Chondrocyte (in vitro differentiated cells): ENCODE measurements at places on chromosomes 16 and 17.

DNA sequence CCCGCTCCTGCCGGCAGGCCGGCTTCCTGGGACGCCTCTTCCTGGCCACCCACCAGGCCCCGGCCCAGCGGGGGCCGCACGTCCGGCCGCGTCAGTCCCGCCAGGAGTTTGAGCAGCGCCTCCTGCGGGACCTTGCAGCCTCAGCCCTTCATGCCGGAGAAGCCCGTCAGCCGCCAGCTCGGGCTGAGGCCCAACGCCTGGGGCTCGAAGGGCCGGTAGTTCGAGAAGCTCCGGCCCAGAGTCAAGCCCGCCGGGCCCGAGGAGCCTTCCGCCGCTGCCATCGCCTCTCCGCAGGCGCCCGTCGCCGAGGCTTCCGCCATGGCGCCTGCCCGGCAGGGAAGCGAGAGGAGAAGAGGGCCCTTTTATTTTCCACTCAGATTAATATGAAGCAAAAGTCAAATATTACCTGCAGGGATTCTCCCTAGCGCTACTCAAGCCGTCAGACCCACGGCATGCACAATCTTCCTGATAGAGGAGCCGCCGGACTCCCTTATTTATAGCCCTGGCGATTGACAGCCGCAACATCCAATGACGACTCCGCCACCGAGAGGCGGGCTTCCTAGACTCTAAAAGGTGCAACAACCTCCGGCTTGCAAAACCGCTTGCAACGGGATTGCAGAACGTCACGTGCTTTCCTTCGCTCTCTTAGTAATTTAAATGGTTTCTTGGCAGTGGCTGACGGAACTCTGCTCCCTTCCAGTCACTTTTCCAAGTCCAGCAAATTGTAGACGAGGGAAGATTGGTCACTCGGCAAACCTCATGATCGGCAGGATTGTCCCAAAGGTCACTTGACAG is at the start of gene SEPHS2:
Gene SEPHS2 (minus strand): TSS at position 467 of the 795 bp plus-strand sequence. CDS start 147 bp downstream, at position 320.
- peak; percentile 95 for DNase-seq

DNA sequence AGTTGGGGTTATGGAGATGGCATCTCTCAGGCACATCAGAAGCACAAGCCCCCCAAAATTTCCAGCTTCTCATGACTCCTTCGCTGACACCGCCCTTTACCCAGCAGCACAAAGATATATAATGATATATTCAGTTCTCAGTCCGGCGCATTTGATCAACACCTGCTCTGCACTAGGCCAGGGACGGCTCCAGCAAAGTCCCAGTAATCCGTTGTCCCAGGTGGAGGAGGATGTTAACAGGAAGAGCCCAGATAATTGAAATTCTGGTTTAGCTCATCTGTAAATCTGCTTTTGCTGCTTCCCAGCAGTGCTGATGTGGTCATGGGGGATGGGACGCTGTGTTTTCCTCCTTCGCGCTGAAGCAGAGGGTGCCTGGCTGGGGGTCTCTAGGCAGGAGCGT is 131.5 kb downstream of the OR1D5 start:
- no peak for DNase-seq

DNA sequence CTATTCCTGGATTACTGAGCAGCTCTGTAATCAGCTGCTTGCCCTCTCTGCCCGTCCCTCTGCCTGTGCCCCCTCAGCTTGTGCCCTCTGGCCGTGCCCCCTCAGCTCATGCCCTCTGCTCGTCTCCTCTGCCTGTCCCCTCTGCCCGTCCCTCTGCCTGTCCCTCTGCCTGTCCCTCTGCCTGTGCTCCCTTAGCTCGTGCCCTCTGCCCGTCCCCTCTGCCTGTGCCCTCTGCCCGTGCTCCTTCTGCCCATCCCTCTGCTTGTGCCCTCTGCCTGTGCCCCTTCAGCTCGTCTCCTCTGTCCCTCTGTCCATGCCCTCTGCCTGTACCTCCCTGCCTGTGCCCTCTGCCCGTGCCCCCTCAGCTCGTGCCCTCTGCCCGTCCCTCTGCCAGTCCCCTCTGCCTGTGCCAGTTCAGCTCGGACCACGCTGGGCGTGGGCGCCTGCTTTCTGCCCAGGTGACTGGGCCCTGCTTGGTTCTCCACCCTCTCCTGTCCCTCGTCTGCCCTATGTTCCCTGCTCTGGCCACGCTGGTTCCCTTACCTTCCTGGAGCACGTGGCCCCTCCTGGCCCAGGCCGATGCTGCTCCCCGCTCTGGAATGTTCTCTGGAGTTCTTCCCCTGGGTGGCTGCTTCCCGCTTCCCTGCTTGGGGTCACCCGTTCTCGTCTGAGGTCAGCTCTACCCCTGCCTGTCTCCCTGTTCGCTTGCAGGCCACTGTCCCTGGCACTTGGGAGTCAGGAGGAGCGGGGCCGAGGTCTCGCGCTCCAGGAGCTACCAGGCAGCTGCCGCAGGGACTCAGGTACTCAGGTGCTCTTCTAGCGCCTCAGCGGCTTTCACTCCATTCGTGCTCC is 63.9 kb downstream of the BANP start:
- DNase-seq: peak; percentile 75

GRCh38 chr16:51464996-51465395 is 313.9 kb upstream of the SALL1 start:
- no peak for DNase-seq

GRCh38 chr17:689556-690275 is 24.9 kb downstream of the VPS53 start:
- DNase-seq: no peak

GRCh38 chr16:30838876-30839471 is 52.0 kb upstream of the ZNF629 start:
- no peak for DNase-seq

GRCh38 chr17:61054436-61054835 is 345.2 kb upstream of the TBX2 start:
- no peak for DNase-seq

- no peak for DNase-seq
Measured at GRCh38 chr17:56478836-56479447, 114.6 kb upstream of the NOG start.

DNA sequence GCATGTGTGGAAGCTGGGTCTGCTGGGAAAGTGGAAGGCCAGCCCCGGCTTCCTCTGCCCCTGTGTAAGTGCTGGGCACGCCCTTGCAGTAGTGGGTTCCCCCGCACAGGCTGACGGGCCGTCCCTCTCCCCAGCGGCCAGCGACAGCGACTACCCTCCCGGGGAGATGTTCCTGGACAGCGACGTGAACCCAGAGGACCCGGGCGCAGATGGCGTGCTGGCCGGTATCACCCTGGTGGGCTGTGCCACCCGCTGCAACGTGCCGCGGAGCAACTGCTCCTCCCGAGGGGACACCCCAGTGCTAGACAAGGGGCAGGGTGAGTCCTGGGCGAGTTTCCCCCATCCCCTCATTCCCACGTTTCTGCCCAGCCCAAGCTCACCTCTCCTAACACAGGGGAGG is 5.5 kb downstream of the NME3 start:
- no peak for DNase-seq

- DNase-seq: peak; percentile 42
Measured at GRCh38 chr17:83186226-83186625, 106.8 kb downstream of the METRNL start.

DNA sequence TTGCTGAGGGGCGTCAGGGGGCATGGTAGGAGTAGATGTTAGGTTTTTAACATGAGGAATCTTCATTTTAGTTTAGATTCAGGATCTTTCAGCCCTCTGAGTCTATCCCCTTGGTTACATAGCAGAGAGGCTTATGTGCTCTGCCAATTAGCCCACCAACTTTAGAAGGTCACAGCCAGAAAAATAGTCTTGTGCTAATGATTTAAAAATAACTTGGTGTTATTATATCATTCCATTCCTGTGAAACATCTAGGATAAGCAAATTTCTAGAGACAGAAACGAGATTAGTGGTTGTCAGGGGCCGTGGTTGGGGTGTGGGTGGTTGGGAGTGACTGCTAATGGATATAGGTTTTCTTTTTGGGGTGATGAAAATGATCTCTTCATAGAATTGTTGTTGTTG is 183.7 kb downstream of the SNX29 start:
- DNase-seq: no peak

DNA sequence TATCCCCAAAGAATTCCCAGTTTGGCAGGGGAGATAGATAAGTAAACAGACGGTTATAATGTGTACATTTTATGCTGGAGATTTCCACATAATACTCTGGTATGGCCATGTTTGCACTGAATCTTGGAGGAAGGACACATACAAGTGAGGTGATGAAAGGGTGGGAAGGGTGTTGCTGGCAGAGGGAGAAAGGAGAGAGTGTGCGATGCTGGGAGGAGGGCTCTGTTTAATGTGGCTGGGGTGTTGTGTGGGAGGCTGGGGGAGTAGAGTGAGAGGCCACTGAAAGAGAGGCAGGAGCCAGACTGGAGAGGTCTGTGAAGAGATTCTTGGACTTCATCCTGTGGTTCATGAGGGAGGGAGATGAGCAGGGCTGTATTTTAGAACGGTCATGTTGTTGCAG is 87.6 kb downstream of the SPACA3 start:
- DNase-seq: no peak

DNA sequence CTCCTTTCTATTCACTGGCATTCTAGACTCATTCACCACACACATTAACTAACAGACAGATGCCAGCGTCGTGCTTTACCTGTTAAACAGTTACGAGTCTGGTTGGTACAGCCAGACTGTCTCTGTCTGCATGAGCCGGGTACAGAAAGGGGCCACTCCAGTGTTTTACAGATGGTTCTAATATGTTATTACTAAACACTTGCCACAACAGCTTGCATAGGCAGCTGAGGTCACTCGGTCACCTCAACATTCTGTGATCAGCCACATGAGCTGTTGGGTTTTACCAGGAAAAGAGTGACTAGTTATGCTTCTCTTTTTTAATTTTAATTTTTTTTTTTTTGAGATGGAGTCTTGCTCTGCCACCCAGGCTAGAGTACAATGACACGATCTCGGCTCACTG is 25.2 kb downstream of the CD300A start:
- no peak for DNase-seq

DNA sequence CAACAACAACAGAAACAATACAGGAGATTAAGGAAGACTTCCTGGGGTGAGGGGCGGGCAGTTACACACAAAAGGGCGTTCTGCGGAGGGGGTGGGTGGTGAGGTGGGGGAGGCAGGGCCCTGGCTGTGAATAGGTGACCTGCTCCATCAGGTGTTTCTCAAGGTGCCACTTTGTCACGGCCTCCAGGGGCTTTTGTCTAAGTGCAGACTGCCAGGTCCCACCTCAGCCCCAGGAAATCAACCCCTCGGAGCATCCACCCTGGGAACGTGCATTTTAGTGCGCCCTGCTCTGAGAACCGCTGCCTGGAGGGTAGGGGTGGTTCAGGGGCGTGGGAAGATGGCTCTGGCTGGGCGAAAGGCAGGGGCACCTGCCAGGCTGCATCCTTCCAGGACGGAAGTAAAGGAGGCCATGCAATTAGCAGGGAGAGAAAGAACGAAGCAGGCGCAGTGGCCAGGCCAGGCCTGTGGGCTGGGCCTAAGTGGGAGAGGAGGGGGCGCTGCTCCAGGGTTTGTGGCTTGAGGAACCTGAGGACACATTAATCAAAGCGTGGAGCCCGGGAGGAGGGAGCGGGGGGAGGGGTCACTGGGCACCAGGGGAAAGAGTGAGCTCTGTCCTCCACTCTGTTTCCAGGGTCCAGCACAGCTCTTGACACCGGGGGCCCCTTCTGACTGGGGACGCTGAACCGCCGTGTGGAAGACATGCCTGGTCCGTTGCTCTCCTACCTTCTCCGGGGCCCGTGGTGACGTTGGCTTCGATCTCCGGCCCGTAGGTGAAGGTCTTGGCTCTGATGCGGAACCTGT is 49.4 kb upstream of the CDC42EP4 start:
- no peak for DNase-seq

- no peak for DNase-seq
Measured at GRCh38 chr17:20235747-20236146, 226.6 kb downstream of the SPECC1 start.

DNA sequence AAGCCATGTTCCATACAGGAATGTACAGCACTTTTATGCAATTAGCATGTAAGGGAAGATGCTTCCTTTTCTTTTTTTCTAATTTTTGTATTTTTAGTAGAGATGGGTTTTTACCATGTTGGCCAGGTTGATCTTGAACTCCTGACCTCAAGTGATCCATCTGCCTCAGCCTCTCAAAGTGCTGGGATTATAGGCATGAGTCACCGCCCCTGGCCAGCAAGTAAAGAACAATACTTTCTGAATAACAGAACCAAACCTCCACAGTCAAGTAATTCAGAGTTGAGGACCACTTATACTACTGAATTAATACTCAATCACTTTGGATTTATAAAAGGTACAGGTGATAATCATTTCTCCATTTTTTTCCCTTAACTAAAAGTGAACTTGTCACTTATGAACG is 13.0 kb downstream of the C16orf87 start:
- DNase-seq: no peak

DNA sequence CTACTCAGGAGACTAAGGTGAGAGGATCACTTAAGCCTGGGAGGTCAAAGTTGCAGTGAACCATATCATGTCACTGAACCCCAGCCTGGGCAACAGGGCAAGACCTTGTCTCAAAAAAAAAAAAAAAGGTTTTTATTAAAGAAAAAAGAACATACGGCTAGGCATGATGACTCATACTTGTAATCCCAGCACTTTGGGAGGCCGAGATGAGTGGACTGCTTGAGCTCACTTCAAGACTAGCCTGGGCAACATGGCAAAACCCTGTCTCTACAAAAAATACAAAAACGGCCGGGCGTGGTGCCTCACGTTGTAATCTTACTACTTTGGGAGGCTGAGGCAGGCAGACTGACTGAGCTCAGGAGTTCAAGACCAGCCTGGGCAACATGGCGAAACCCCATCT is 38.4 kb downstream of the RANBP10 start:
- no peak for DNase-seq

- DNase-seq: no peak
Measured at GRCh38 chr16:25108054-25108453, 3.5 kb upstream of the LCMT1 start.

DNA sequence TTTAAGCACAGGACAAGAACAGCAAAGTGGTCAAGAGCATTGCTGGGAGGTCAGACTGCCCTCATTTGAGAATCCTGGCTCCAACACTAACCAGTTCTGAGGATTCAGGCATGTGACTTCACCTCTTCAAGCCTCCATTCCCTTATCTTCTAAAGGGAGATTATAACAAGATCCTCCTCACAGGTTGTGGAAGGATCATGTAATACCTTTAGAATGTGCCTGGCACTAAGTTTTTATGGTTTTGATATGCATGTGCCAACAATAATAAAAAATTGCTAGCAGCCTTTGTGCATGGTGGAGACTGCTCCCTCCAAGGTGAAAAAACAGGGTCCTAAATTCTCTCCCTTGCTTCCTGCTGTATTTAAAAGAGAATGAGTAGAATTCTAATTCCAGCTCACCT is 36.0 kb upstream of the ADAMTS18 start:
- no peak for DNase-seq

GRCh38 chr17:3980381-3981014 is 16.3 kb upstream of the ATP2A3 start:
- DNase-seq: peak; percentile 66

DNA sequence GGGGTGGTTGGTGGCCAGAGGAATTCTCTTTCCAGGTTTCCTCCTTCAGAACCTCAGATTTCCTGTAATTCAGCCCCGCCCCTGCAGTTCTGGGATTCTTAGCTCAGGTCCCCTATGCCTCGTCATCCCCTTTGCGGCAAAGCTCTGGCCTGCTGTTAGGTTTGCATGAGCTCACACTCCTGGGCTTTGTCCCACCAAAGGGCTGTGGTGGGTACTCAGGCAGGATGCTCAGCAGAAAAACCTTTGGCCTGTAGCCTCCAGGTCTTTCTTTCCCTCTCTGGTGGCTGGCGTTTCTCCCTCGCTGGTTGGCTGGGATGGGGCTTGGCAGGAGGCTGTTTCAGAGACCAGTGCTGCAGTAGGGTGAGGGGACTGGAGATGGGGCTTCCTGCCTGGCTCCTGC is 9.6 kb upstream of the PLEKHG4 start:
- DNase-seq: peak; percentile 44
